Stimulated activated CD4-positive, alpha-beta T cell treated with anti-CD3 and anti-CD28 coated beads, Interleukin-4, amount 100 ng/mL, for 1 hour (primary cell): ENCODE measurements at places on chromosomes 2 and 18.
A peak's percentile ranks its signal among the peaks of the same experiment; 100 is the strongest.

DNA sequence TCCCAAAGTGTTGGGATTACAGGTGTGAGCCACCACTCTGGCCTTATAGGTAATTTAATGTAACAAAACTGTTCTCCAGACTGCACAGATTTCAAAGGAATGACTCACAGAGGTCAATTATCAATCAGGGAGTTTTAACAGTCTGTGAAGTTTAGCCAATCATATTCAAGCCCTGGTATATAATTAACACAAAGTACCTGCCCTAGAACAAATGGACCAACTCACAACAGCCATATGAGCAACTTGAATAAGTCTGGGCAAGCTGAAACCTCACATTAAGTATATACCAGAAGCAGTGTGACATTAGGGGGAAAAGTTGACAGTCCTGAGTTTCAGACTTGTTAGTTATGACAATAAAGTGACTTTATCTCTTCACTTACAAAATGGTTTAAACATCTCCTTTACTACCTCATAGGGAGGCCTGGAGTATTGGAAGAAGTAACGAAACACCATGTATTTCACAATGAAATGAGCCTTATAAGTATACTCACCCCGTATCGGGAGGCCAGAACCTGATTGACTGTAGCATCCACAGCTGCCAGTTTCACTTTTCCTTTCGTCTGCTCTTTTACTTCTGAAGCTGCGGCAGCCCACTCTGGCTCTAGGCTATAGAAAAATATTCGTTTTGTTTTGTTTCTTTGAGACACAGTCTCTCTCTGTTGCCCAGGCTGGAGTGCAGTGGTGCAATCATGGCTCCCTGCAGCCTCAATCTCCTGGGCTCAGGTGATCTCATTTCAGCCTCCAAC is 22.2 kb downstream of the PDIA6 start:
- no peak for DNase-seq

DNA sequence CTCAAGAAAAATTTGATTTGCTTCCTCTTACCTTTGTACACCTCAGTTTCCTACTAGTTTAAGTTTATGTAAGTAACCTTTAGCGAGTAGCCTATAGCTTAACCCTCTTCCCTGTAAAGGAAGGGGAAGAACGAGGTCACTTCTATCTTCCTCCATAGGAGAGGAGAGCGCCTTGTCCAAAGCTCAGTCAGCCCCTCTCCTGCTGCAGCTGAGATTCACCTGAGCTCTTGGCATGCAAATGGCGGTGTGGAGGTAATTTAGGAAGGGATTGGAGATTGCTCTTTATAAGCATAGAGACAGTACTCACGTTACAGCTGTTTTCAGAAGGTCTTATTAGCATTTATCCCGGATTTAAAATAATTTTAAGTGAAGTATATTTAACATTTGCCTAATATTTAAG is 27.8 kb upstream of the SERPINB12 start:
- DNase-seq = no peak

GRCh38 chr18:31825772-31826171 is 65.1 kb upstream of the SLC25A52 start:
- DNase-seq = no peak

GRCh38 chr2:64668542-64668941 is 14.8 kb upstream of the SERTAD2 start:
- no peak for DNase-seq

GRCh38 chr18:46152436-46152807 is 48.2 kb downstream of the HAUS1 start:
- no peak for DNase-seq

- no peak for DNase-seq
Measured at GRCh38 chr2:4964001-4964540, 728.1 kb upstream of the SOX11 start.

DNA sequence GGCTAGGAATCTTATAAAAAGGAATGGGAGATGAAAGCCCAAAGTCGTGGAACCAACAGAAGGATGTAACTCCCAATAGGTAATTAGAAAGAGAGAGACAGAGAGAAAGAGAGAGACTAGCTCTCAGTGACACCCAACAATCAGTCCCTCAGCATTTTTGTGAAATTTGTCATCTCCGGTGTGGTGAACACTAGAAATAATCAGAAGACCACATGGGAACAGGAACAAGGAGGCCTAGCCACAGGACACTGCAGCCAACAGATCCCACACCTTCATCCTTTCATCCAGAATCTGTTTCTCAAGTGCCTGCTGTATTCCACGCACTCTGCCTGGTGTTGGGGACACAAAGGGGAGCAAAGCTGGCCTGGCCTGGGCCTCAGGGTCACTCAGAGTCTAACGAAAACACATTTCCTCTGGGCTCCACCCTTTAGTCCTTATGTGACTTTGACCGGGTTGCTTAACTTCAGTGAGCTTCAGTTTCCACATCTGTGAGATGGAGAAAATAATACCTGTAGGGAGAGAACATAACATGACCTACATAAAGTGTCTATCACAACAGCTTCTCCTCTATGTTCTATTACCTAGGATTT is 53.1 kb downstream of the EHD3 start:
- no peak for DNase-seq

DNA sequence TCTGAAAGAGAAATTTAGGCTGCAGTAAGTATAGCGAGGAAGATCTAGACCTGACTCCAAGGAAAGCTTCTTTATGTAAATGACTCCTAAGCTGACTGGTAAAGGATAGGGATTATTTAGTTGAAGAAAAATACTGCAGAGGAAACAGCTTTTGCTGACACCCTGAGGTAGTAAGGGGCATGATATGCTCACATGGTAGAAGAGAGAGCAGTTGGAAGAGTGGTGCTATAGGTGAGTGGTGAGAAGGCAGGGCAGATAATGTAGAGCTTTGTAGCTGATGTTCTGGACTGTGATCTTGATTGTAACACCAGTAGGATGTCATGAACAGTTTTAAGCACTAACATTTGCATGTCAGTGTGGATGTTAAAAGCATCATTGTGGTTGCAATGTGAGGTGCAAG is 639.1 kb upstream of the SLC39A10 start:
- no peak for DNase-seq

- no peak for DNase-seq
Measured at GRCh38 chr2:199024224-199024623, 433.5 kb downstream of the SATB2 start.

GRCh38 chr2:237128026-237128703 is 42.5 kb downstream of the COPS8 start:
- DNase-seq = peak; percentile 49

GRCh38 chr2:147068071-147068470 is 776.8 kb upstream of the ACVR2A start:
- DNase-seq = no peak

DNA sequence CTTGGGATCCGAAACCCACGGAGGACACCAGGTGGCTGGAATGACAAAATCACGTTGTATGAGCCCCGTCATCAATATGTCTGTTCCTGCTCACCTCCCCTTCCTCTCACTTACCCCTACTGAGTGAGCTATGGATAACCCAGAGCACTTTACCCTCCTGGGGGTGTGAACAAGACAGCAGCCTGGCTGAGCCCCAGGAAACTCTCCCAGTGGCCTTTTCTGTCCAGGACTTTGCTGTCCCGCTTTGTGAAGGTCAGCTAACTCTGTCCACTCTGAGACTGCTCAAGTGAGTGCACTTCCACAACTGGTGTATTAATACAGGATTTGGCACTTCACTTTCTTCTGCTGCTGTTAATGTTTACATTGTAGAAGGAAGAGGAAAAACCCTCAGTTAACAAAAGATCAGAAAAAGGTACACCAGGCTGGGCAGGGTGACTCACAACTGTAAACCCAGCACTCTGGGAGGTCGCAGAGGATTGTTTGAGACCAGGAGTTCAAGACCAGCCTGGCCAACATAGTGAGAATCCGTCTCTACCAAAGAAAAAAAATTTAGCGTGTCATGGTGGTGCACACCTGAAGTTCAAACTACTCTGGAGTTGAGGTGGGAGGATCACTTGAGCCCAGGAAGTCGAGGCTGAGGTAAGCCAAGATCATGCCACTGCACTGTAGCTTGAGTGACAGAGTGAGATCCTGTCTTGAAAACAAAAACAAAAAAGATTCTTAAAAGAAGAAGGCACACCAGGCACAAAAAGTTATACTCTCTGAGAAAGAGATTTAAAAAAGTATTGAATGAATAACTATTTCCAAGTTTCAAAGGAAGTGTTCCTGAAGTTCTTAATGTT is 90.3 kb downstream of the CLHC1 start:
- no peak for DNase-seq

GRCh38 chr18:69843015-69843414 is 104.7 kb downstream of the CD226 start:
- no peak for DNase-seq

DNA sequence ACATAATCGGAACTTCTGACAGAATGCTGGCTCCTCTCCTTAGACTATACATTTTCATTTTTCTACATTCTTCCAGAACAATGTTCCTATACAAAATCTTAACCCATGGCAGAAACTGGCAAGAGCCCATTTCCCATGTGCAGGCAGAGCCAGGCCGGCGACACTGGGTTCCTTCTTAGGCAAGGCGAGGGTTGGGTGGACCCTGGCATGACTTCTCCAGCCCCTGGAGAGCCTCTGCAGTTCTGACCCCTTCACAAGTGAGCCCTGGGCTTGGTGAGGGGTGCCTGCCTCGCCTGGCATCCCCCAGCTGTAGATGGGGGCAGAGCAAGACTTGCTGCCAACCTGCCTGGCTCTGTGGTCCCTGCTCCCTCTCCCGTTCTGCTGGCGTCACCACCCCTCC is 5.0 kb downstream of the GYPC start:
- DNase-seq = no peak

- no peak for DNase-seq
Measured at GRCh38 chr2:75170889-75171288, 28.4 kb downstream of the TACR1 start.

- DNase-seq = peak; percentile 29
Measured at GRCh38 chr2:98346311-98347236, at the start of gene CNGA3. TSS of gene CNGA3 (plus strand) at chr2:98346456. CDS start at chr2:98369976, 23,520 bp downstream.

GRCh38 chr2:84251651-84252302 is 207.3 kb downstream of the SUCLG1 start:
- no peak for DNase-seq

DNA sequence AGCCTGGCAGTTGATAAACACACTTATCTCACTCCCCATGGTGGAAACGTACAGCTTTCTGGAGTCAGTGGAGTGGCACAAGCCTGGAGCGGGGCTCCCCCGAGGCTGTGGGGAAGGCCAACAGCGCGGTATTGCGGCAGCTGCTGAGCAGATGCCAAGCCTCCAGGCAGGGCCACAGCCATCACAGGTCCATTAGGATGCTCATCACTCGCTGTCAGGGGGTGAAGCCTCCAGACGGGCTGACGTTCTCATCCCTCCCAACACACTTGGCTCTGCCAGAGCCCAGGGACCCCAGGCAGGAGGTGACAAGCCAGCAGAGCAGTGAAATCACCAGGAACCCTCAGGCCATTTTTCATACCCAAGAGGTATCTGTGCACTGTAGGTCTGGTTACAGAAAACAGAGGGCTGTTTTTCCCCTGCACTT is 529.2 kb upstream of the KLHL29 start:
- no peak for DNase-seq

DNA sequence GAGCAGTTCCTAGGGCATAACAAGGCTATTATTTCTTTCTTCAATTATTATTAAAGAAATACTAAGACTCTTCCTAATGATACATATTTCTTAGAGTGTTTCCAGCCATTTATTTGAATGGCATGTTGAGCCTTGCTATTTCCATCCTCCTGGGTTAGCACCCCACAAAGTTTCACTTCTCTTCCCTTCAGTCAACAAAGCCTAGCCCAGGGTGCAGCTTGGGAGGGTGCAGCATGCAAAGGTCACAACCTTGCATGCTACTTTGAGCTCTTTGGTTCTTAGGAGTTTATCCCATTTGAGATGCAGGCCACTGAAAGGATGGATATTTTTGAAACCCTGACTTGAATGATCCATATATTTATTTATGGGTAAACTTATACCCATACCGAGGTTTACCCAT is 454.4 kb upstream of the MEIS1 start:
- no peak for DNase-seq

DNA sequence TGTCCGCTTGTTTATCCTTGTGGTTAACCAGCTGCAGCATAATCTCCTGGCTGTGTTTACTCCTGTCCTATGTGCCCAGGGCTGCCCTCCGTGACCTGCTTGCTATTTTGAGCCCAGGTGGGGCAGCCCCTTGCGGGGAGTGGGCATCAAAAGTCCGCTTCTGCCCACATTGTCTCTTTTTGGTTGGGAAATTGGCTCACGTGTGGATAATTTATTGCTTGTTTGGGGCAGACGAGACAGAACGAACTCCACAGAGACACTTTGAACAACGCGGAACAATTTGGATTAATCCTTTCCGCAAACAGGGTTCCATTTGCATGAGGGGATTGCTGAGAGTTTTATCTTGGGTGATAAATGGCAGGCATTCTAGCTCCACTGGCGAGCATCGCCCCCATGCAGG is 8.1 kb upstream of the CXCR4 start:
- no peak for DNase-seq

GRCh38 chr2:10348891-10349290 is 46.2 kb downstream of the HPCAL1 start:
- DNase-seq = no peak

DNA sequence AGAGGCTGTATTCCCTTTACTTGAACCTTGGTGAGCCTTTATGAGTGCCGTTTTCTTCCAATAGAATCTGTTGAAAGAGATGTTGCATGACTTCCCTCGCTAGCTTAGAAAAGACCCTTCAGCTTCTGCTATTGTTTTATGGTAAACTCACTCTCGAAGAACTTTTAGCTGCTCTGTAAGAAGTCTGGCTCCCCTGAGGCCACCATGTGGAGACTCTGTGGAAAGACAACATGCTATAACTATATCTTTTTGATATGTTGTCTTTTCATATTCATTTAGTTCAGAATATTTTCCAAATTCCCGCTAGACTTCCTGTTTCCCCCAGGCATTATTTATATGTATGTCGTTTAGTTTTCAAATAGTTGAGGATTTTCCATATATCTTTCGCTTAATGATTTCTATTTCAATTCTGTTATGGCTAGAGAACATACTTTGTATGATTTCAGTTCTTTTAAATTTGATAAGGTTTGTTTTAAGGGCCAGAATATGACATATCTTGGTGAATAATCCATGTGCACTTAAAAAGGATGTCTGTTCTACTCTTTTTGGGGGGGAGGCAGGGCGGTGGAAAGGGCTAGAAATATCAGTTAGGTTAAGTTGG is 64.1 kb downstream of the PTPN4 start:
- DNase-seq = no peak

DNA sequence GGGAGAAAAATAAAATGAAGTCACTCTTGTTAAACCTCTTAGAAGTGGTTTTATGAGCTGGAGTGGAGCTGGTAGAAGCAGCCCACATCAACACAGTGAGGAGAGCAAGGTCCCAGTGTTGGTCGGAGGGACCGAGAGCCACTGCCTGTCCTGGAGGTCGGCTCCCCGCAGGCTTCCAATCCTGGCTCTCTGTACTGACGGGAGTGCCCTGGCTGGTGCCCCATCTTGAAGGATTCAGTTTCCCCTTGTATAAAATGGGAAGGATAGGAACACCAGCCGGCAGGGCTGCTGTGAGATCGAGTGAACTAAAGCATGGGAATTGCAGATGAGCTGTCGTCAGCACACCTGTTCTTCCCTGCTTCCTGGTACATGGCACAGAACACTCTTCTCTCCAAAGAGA is 104.3 kb upstream of the ID2 start:
- DNase-seq = no peak

- DNase-seq = no peak
Measured at GRCh38 chr2:69007603-69008002, 5.4 kb upstream of the ANTXR1 start.

- no peak for DNase-seq
Measured at GRCh38 chr2:15145919-15146318, 415.2 kb downstream of the NBAS start.

- no peak for DNase-seq
Measured at GRCh38 chr2:10686176-10686730, 3.5 kb downstream of the NOL10 start.

- no peak for DNase-seq
Measured at GRCh38 chr2:196988639-196989038, 62.1 kb upstream of the PGAP1 start.
